ENCODE measurements at places on chromosomes 3 and 15. TPM values are rescaled to one million over a fixed set of nuclear protein-coding genes. Genes with fewer than 3 reads are reported as not detected.

GRCh38 chr3:50883755-50884154 is 209.0 kb downstream of the DOCK3 start:
- DNase-seq = no peak
- no peaks in the 10 kb centered on the region for H3K4me1 ChIP-seq
- no peak overlapping the region for H3K27ac ChIP-seq
- H3K4me3 ChIP-seq = no peak overlapping the region
- H3K36me3 ChIP-seq = no peaks in the 10 kb centered on the region

- no peak overlapping the region for H3K4me3 ChIP-seq
- DNase-seq = no peak
- H3K36me3 ChIP-seq = no peaks in the 10 kb centered on the region
- no peaks in the 10 kb centered on the region for H3K4me1 ChIP-seq
- no peak overlapping the region for H3K27ac ChIP-seq
These were observed 384.1 kb downstream of the CADM2 start for GRCh38 chr3:85342915-85343314.

- H3K4me3 ChIP-seq = no peak overlapping the region
- no peaks in the 10 kb centered on the region for H3K36me3 ChIP-seq
- H3K27me3 ChIP-seq = no peaks in the 10 kb centered on the region
- H3K4me1 ChIP-seq = no peaks in the 10 kb centered on the region
- no peak for DNase-seq
These were observed 324.0 kb downstream of the ZBTB20 start for GRCh38 chr3:114823061-114823460.

DNA sequence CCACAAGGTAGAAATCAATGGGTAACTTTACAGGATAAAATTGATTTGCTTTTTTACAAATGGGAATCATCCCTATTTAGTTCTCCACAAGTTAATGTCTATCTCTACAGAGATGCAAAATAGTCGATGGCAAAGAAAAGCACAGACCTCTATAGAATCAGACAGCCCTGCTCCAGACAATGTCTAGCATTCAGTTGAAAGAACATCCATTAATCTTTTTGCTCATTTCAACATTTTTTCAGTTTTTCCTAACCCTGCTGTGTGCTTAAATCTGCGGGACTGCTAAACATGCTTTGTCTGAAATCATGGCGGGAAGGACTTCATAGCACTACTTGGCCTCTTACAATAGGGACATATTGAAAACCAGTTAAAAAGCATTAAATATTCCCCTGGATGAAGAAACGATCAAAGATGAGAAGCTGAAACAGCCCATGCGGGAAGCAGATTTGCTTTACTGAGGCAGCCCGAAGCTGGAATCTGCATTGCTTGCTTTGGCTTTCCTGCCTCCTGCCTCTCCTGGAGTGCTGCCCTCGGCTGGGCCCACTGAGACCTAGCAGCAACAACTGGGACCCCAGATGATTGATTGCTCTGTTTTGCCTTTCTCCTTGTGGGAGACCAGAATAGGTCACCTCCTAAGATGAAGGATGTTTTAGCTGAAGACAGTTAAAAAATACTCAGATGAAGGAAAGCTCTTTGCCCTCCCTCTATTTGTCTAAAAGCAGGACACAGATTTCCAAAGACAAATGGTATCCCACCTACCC is 38.5 kb upstream of the RASGRP1 start:
- no peak for DNase-seq
- no peak overlapping the region for H3K4me3 ChIP-seq
- no peaks in the 10 kb centered on the region for H3K36me3 ChIP-seq
- no peak overlapping the region for H3K27ac ChIP-seq
- peaks cover 3% of the 10 kb centered on the region for H3K27me3 ChIP-seq

- no peak for DNase-seq
- H3K4me3 ChIP-seq = no peak overlapping the region
- no peaks in the 10 kb centered on the region for H3K36me3 ChIP-seq
These were observed 21.0 kb upstream of the FGD5 start for GRCh38 chr3:14797731-14798130.

GRCh38 chr15:77542491-77543001 is 90.2 kb downstream of the LINGO1 start:
- H3K36me3 ChIP-seq = no peaks in the 10 kb centered on the region
- H3K27me3 ChIP-seq = peaks cover 3% of the 10 kb centered on the region
- DNase-seq = no peak
- peaks cover 33% of the 10 kb centered on the region for H3K4me1 ChIP-seq
- peak overlapping the region; percentile 18 for H3K27ac ChIP-seq
- H3K4me3 ChIP-seq = peak overlapping the region; percentile 17

DNA sequence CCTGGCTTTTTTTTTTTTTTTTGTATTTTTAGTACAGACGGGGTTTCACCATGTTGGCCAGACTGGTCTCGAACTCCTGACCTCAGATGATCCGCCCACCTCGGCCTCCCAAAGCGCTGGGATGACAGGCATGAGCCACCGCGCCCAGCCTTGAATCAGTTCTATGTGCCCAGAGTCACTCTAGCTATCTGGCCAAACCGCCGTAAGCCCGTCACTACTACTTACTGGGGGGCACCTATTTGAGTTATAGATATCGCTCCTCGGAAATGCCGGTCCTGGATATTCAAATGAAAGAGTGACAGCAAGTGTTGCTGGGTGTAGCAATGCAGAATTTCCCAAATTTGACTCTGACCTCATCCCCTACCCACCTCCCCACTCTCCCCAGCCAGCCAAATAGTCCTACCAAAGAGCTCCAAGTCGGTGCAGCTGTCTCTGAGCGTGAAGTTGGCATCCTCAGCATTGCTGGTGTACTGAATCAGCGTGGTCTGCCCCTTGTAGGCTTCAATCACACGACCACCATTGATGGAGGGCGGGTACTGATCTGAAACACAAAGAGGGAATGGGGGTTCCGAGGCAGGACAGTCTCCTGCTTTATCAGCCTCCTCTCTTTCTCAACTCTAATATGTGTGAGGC is 38.1 kb downstream of the MUC20 start:
- no peak for DNase-seq
- H3K36me3 ChIP-seq = no peaks in the 10 kb centered on the region
- no peak overlapping the region for H3K4me3 ChIP-seq
- H3K27me3 ChIP-seq = peaks cover 4% of the 10 kb centered on the region
- no peak overlapping the region for H3K27ac ChIP-seq

DNA sequence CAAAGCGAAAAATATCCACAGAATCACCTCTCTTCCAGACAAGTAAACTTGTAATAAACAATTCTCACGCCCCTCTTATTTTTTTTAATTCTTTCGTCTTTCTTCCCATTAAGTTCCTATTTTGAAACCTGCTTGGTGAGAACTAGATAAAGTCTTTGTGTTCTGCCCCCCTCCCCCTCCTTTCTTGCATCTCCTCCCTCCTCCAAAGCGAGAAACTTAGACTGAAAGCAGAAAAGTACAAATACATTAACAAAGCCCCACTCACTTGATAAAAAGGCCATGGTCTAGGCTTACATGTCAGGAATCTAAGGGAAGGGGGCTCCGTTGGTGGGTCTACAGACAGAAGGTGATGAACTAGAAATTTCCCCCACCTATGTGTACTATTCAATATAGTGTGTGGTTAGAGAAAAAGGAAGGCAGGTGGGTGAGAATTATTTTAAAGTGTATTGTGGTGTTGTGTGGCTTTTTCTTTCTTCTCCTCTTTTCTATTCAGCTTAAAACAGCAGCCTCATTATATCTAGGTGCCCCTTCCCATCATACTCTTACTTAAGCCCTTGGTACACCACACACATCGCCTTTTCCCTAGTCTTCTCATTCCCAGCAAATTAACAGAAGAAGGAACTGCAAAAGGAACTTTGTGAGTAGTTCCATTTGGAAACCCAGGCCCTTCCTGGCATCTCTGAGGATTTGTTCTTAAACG is 215.3 kb downstream of the MEIS2 start:
- no peak for DNase-seq
- peak overlapping the region; percentile 97 for H3K27ac ChIP-seq
- peak overlapping the region; percentile 89 for H3K4me3 ChIP-seq
- peaks cover 73% of the 10 kb centered on the region for H3K27me3 ChIP-seq
- peaks cover 66% of the 10 kb centered on the region for H3K4me1 ChIP-seq

The FEZF2 gene
- not detected for total RNA-seq

The VPS13C gene
- 45.8 TPM for total RNA-seq

The C15orf62 gene
- total RNA-seq = 1.1 TPM

The ZNF445 gene
- total RNA-seq = 24.8 TPM

The RTP3 gene
- not detected for total RNA-seq

The GOLGA8J gene
- not detected for total RNA-seq
